NCI-H460 (cell line): ENCODE measurements at places on chromosomes 16 and 17. TPM values are rescaled to one million over a fixed set of nuclear protein-coding genes. Genes with fewer than 3 reads are reported as not detected.

DNA sequence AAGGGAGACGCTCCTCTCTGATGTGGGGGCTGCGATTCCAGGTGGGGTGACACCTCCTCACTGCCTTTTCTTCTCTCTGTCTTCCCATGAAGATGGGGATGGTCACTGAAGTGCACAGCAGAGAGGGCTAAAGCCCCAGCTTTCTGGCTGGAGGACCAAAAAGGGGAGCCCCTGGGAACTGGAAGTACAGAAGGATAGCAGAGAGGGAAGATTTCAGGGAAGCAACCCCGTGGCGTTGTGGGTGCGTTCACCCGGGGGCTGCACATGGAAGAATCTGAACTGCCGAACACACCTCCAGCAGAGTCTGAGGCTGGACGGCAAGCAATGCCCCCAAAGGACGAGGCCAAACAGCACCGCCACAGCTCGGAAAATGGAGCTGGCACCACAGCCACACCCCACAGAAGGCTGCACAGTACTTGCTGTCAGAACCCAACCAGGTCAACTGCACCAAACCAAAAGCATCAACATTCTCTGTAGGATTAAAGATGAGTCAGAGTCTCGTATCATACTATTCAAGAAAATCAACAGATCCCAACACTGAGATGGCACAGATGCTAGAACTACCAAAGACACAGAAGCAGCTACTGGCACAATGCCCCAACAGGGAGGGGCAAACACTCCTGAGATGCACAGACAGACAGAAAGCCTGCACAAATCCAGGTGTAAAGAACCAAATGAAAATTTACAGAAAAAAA is 49.9 kb downstream of the MAP1LC3B start:
- DNase-seq: no peak

- peak; percentile 12 for DNase-seq
Measured at GRCh38 chr17:422196-422930, 69.8 kb upstream of the RPH3AL start.

Gene CRISPLD2
- 0.30 and 0.35 TPM in 2 replicates for total RNA-seq

Gene PLA2G10
- not detected in 2 replicates for total RNA-seq

Gene KCNJ12
- 3.2 and 4.3 TPM in 2 replicates for total RNA-seq

Gene SLC5A11
- total RNA-seq: not detected in 2 replicates
